ENCODE measurements at places on chromosomes 5 and 9.

- DNase-seq: no peak
Measured at GRCh38 chr5:67467110-67467509, 270.5 kb upstream of the CD180 start.

DNA sequence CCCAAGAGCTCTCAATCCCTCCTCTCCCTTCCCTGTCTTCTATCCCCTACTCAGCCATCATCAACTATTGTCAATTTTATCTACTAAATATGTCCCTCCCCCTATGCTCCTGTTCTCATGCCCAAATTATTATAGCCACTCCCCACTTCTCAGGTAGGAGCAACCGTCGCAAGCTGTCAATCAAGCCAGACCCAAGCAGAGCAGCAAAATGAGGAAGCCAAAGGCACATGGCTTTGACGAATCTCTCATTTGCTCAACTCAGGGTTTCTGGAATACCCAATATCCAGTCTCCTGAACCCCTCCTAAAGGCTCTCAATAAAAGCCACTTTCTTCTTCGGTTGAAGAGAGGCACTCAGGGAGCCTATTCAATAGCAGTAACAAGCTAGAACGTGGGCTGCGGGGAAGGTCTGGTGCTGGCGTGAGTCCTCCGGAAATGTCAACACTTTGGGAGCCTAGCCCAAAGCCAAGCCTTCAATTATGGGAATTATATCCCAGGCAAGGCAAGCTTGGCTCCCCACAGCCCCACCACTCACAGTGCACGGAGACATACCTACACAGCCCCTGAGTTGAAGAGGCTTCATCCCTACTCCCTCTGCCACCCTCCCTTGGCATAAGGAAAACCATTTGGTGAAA is 47.7 kb downstream of the SIL1 start:
- no peak for DNase-seq

DNA sequence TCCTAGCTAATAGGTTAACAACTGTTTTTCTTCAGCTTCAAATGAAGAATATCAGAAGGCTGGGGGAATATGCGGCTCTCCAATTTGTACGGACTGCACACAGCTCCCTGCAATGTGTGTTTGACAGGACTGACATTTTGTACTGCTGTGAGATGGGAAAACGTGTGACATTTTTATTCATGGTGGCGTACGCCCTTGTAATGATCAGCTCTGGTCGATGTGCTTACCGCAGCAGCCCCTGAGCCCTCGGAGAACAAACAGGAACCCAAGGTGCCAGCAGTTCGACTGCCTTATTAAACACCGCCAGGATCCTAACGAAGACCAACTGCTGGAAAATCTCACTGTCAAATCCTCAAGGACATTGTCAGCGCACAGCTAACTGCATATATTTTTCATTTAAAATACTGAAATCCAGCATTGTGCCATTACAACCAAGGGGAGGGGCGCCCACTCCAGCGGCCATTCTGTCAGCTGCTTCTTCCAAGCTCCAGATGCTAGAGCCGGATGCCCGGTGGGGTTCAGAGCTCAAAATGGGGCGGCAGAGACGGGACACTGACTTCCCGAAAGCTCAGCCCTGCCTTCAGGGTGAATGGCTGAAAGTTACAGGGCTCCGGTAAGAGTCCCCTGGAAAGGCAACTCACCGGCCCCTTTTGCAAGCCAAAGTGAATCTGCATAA is 66.8 kb downstream of the CRB2 start:
- DNase-seq: no peak

- DNase-seq: no peak
Measured at GRCh38 chr9:108859459-108860114, 2.5 kb upstream of the ACTL7A start.

GRCh38 chr9:121581786-121582600 is 69.4 kb upstream of the DAB2IP start:
- no peak for DNase-seq

DNA sequence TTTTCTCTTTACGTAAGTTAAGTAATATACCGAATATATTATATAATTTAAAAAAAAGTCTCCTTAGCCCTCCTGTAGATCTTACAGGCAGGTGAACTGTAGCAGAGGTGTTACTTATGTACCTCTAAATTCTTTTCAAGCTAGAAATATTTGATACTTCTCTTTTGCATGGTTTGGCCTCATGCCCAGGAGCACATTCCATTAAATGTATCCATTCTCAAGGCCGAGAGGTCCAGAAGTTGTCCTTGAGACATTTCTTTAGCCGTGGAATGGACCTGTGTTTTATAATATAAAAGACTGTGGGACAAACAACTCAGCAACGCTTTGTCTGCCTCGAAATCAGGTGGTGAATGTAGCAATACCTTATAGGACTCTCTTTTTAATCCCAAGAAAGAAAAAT is 184.5 kb downstream of the TRIO start:
- no peak for DNase-seq

GRCh38 chr5:65815161-65815560 is 93.2 kb downstream of the NLN start:
- DNase-seq: no peak

GRCh38 chr9:108897324-108898096 is 35.4 kb downstream of the ACTL7A start:
- no peak for DNase-seq

GRCh38 chr5:96611946-96612345 is 50.2 kb upstream of the CAST start:
- DNase-seq: no peak

GRCh38 chr5:146731909-146732659 is 146.5 kb downstream of the PPP2R2B start:
- DNase-seq: no peak

- no peak for DNase-seq
Measured at GRCh38 chr9:123132696-123133095, 99.2 kb downstream of the GPR21 start.

DNA sequence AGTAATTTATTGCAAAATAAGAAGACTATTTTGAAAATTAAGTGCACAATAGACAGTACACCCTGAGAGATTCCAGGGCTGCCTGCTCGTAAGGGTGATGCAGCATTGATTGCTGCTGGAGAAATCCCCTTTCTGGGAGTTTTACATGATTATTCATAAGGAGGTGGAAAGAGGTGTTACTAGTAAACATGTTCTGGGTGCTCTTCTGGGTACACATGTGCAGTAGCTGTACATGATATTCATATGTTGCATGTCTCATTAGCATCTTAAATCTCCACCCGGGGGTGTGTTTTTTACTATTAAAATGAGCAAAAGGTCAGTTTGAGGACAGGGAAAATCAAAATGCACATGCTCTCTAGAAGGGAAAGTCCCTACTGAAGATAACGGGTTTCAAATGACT is 264.8 kb downstream of the CDK5RAP2 start:
- DNase-seq: no peak

DNA sequence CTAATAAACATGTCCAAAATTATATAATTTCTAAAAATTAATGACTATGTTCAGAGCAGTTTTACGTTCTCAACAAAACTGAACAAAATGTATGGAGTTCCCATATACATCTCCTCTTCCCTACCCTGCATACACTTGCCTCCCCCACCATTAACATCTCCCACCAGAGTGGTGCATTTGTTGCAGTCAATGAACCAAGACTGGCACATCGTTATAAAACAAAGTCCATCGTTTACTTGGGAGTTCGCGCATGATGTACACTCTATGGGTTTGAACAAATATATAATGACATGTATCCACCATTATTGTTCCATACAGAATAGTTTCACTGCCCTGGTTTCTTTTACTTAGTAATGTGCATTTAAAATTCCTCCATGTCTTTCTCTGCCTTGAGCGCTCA is 130.1 kb downstream of the APBA1 start:
- DNase-seq: no peak

- no peak for DNase-seq
Measured at GRCh38 chr5:32173267-32174010, 680 bp downstream of the GOLPH3 start.

DNA sequence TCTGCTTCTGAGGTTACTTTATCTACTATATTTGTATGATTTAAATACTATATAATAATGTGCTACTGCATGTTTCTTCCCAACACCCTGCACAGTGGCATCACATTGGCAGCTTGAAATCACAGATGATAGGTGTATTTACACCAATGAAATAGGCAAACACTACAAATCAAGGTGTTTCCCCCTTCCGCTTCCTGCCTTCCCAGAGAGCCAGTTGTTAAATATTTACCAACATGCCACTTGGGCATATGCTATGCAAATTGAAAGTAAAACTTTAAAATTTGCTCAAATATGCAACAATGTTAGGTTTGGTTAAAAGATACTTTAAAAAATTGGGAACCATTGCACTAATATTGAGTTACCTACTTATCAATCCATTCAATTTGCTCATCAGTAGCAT is 58.2 kb upstream of the SMARCA2 start:
- DNase-seq: no peak

DNA sequence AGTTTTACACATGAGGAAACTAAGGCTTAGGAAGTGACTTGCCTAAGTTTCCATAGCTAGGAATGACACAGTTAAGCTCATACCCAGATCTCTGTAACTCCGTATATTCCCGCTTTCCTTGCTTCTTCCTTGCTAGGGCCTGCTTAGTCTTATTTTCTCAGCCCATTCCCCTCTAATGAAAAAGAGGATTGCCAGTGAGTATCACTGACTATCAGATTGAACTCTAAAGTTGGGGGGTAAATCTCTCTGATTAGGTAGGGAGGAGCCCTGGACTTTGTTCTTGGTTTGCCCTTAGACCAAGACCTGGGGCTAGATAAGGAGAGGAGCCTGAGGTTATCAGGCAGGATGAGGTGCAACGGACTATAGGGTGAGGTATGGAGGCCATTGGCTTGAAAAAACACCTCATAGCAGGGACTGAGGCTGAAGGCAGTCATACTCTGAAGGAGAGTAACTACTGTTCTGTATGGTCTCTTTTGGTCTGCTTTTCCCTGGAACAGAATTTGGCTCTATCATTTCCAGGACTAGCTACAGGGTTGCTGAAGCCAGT is 2.5 kb downstream of the TRIM32 start:
- DNase-seq: no peak

- no peak for DNase-seq
Measured at GRCh38 chr9:92875373-92875772, 2.5 kb downstream of the ZNF484 start.

GRCh38 chr5:71743155-71743554 is 24.1 kb downstream of the CARTPT start:
- no peak for DNase-seq

- DNase-seq: no peak
Measured at GRCh38 chr9:87674565-87675299, 51.2 kb upstream of the CTSL start.

GRCh38 chr9:110141227-110141793 is 66.6 kb downstream of the C9orf152 start:
- no peak for DNase-seq

DNA sequence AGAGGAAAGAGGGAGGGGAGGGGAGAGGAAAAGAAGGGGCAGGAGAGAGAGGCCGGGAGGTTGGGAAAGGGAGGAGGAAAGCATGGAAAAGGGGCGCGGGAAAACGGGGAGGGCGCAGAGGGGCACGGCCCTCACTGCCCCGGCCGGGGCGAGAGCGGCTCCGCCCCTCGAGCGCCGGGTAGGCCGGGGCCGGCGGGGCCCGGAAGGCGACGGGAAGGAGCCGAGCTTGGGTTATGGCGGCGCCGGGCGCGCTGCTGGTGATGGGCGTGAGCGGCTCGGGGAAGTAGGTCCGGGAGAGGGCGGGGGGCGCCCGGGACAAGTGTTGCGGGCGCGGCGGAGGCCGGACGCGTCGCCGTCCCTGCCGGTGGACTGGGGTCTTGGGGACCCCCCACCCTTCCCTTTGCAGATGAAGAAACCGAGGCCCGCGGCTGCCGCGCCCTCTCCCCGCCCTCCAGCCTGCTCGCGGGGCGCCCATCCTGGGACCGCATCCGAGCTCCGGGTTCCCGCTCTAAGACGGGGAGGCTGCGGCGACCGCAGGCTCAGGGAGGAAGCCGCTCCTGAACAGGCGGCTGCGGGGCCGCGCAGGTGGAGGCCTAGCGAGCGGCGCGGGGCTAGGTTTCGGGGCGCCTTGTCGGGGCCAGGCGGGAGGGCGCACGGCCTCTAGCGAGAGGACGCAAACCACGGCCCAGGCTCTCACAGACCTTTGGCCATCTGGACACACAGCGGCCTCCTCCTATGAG is at the start of gene IDNK:
Gene IDNK (plus strand): TSS at position 205 of the 740 bp plus-strand sequence. CDS start 29 bp downstream, at position 234.
- peak; percentile 48 for DNase-seq

DNA sequence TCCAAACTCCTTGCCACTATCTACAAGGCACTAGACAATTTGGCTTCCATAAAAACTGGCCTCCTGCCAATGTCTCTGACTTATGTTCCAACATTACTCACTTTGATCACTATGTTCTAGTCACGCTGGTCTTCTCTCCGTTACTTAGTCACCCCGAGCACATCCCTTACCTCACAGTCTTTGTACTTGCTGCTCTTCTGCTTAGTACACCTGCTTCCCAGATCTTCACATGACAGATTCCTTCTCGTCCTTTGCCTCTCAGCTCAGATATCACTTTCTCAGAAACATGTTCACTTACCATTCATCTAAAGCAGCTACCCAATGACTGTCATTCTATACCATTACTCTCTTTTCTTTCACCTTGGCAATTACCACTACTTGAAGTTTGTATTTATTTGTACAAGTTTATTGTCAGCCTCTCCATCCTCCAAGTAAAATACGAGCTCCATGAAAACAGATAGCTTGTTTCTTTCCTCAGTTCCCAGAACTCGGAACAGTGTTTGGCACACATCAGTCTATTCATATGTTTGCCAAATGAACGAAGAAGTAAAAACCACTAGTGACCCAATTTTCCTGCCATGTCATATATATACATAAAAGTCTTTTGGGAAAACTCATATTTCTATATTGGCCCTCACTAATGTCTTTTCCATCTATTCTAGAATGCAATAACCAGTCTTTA is 5.9 kb upstream of the SLC22A5 start:
- no peak for DNase-seq

DNA sequence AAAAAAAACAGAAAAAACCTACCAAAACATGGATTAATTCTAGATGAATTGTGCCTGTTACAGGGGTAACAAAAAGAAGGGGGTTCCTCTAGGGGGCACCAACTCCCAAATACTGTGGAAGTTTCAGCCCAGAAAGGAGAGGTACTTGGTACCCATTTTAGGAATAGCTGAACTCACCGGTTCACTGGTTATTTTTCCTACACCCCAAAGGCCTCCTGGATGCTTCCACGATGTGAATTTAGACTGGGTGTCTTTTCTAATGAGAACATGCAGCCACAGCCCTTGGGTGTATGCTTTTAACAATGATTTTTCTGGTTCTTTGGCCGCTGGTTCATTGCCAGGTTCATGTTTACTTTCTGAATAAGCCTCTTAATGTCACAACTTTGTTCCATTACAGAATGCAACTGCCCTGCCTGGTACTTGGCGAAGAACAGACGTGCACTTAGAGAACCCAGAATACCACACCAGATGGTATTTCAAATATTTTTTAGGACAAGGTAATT is 46.7 kb downstream of the GARNL3 start:
- no peak for DNase-seq

Data from activated CD4-positive, CD25-positive, alpha-beta regulatory T cell (primary cell).